ENCODE measurements at places on chromosomes 3 and 15.

- peak; percentile 63 for DNase-seq
Measured at GRCh38 chr3:107240183-107241091, 136.8 kb upstream of the CCDC54 start.

DNA sequence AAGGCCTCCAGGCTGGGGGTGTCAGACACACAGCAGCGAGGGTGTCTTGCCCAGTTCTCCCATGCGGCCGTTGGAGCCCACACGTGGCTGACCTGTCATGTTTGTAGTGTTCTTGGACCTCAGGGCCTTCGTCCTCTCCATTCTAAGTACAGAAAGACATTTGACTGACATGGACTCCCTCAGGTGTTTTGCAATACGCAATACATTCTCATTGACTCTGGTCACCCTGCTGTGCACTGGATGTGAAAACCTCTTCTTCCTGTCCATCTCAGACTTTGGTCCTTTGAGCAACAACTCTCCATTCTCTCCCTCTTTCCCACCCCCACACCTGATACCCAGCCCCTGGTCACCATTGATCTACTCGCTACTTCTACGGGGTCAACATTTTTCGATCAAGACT is 28.9 kb upstream of the ACAD9 start:
- no peak for DNase-seq

- DNase-seq, result no peak
Measured at GRCh38 chr3:67048715-67049074, 50.6 kb downstream of the KBTBD8 start.

DNA sequence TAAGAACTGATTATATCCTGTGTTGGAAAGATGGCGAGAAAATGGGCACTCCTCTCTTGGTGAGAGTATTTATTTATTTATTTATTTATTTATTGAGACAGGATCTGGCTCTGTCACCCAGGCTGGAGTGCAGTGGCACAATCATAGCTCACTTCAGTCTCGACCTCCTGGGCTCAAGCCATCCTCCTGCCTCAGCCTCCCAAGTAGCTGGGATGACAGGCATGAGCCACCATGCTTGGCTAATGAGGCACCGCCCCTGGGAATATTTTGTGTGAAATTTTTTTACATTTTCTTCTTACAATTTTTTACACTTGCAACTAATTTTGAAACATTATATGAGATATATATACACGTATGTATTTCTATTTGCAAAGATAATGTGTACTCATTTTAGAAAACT is 150.5 kb upstream of the PRR20G start:
- DNase-seq, result no peak

DNA sequence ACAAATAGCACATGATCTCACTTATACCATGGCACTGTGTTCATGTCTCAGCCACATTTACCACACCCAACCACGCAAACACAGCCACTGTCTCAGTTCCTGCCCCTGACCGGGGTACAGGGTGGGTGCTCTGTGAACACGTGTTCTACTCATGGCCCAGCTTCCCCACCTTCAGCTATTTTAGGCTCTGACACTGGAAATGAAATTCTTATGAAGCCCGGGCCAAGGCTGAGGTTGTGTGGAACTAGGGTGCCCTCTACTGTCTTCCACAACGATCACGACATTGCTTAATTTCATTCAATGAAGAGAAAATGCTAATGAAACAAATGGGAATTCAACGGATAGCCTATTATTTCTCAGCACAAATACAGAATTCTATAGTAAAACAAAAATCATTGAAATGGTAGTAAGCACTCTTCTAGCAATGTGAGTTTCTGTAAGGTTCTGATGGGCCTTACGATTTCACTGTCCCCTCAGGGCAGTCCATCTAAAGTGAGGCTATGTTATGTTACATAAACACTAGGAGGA is 2.1 kb upstream of the GABRA5 start:
- no peak for DNase-seq

GRCh38 chr3:122091602-122092295 is 36.6 kb downstream of the CD86 start:
- no peak for DNase-seq

- no peak for DNase-seq
Measured at GRCh38 chr15:63045879-63046278, 3.3 kb downstream of the TPM1 start.

GRCh38 chr15:34821831-34822230 is 26.5 kb upstream of the ACTC1 start:
- no peak for DNase-seq

- no peak for DNase-seq
Measured at GRCh38 chr3:164458986-164459385, 619.3 kb downstream of the SI start.

- DNase-seq, result no peak
Measured at GRCh38 chr15:34436956-34437442, 609 bp downstream of the GOLGA8A start.

GRCh38 chr15:98035577-98036010 is 75.1 kb downstream of the ARRDC4 start:
- no peak for DNase-seq

- DNase-seq, result peak; percentile 76
Measured at GRCh38 chr15:45179221-45179985, 8.4 kb downstream of the SHF start.

- DNase-seq, result no peak
Measured at GRCh38 chr15:66039117-66039871, 170.0 kb downstream of the RAB11A start.

DNA sequence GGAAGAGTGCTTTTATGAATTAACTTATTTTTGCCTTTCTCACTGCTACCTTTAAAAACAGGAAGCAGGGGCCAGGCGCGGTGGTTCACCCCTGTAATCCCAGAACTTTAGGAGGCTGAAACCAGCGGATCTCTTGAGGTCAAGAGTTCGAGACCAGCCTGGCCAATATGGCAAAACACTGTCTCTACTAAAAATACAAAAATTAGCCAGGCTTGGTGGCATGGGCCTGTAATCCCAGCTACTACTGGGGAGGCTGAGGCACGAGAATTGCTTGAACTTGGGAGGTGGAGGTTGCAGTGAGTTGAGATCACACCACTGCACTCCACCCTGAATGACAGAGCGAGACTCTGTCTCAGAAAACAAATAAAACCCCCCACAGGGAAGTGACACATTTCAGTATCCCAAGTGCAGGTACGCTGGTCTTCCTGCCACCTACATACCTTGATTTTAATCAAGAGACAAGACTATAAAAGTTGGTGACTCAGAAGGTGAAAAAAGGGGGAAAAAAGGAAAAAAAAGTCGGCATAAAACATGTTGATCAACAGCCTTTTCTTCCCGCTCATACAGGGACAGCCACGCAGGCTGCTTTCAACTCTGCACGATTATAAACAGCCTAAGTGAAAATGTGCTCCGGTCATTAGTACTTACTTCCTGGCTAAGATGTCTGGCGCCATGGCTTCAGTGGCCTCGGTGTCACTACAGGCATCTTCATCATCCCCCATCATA is 18.8 kb downstream of the PPP1R2 start:
- DNase-seq, result no peak

DNA sequence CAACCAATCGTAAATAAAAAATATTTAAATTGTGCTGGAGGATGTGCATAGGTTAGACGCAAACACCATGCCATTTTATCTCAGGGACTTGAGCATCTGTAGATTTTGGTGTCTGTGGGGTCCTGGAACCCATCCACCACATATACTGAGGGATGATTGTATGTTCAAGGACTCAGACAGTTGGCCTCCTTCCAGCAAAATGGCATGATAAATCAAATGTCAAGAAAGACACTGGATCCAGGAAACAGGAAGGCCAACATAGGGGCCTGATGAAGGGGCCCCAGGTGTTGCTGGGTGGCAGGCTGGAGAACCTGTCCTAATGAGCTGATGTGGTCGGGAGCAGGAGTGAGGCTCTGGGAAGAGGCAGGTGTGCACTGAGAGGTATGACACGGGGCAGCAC is 289.5 kb downstream of the GABRG3 start:
- no peak for DNase-seq

DNA sequence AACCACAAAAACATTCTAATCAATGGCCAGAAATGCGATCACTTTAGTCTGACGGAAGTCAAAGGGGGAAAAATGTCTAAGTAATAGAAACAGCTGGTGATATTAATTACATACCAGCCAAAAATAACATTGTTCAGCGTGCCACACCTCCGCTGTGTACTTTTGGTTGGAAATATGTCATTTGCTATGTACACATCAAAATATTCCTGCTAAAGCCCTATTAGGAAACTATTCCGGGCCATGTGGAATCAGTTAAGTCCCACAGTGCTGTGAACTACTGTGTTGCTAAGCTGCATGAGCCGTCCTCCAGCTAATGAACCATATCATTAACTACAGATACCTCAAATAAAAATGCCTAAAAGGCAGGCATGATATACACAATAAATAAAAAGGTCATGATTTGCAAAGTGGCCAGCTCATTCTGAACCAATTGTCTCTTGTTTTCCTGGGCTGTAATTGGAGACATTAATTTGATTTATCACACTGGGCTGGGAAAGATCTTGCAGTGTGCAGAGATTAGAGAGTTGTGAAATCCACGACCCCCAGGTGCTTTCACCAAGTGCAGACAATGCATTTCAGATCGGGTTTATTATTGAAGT is 200.5 kb upstream of the LRTM1 start:
- no peak for DNase-seq

DNA sequence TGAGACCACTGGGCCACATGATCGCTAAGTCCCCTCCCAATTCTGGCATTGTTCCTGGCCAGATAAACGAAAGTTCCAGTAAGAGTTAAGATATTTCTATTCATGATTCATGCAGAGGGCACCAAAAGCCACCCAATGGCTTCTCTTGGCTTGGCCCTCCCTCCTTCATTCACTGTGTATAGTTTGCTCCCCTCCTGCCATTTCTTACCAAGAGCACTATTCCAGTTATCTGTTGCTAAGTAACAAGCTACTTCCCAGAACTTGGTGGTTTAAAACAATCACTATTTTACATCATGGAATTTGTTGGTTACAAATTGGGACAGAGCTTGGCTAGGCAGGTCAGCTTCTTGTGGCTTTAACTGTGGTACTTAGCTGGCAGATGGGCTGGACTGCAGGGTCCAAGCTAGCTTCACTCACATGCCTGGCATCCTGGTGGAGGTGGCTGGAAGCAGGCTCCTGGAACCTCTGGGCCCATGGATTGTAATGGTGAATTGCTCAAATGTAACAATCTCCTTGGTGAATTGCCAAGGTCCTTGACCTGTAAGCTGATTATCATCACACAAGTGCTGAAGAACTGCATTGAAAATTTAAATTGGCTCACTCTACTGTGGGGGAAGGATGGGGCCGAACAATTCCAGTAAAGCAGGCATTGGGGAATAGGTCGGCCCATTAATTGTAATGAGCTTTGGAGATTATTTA is 16.6 kb downstream of the EAF1 start:
- DNase-seq, result no peak

GRCh38 chr3:111303760-111304159 is 232.1 kb downstream of the NECTIN3 start:
- no peak for DNase-seq

GRCh38 chr15:101006931-101007691 is 88.0 kb downstream of the LRRK1 start:
- peak; percentile 55 for DNase-seq

- no peak for DNase-seq
Measured at GRCh38 chr3:135158520-135158919, 363.5 kb downstream of the EPHB1 start.

Data from 8988T (cell line).